ENCODE measurements at places on chromosomes 4 and X. TPM values are rescaled to one million over a fixed set of nuclear protein-coding genes. Genes with fewer than 3 reads are reported as not detected.

DNA sequence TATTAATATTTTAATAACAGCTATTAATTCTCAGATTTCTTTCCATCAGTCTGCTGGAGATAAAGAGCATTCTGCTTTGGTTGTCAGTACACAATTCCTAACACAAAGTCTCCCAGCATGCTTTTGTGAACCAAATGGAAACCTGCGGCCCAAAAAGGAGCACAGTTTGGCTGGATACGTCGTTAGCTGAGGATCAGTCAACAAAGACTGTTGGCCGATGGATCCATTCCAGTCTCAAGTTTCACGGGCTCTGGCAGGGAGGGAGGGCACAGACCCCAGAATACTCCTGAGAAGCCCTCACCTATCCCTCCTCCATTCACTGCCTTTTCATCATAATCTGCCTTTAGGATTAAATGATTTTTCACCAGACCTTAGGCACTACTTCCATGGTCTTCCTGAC, 26.3 kb upstream of the PRSS48 start:
- no peak for DNase-seq

DNA sequence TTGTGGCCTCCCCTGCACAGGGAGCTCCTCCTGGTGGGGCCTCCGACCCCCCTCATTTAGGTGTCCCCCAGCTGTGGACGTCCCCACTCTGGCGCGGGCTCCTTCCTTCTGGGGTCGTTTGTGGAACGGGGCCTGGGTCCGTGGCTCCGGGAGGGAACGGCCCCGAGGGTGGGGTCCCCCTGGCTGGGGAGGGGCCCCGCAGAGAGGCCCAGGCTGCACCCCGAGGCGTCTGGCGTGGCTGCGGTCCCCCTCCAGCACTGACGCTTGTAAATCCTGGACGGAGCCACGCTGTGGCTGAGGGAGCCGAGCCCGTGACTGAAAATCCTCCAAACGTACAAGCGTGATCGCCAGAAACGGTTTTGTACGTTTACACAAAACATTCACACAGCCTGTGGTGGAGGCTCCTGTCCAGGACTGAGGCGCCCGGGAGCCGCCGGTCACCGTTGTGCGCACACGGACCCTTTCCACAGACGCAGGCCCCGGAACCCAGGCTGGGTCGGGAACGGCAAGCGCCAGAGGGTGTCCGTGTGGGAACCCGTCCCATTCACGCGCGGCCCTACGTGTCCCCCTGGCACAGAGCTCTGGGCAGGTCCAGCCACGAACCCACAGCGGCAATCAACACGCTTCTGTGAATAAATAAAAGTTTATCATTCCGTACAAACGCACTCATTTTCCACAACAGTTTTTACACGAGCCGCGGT, 15.2 kb upstream of the GTPBP6 start:
- DNase-seq: no peak

DNA sequence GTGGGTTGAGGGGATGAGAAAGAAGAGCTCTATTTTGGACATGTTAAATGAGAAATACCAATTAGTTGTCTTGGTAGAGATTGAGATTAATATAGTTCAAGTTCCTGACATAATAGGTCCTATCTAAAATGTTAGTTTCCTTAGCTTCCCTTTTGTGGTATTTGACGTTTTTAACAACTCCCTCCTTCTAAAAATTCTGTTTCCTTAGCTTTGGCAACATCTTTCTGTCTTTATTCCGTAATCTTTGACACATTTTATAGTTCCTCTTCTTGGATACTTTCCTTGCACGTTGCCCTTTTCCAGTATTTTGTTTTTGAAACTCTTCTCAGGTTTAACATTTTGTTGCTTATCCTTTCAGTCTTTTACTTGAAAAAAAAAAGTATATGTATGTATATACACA, 36.9 kb downstream of the LAMTOR3 start:
- DNase-seq: no peak

- no peak for DNase-seq
Measured at GRCh38 chrX:45557387-45557786, 356.7 kb upstream of the DIPK2B start.

DNA sequence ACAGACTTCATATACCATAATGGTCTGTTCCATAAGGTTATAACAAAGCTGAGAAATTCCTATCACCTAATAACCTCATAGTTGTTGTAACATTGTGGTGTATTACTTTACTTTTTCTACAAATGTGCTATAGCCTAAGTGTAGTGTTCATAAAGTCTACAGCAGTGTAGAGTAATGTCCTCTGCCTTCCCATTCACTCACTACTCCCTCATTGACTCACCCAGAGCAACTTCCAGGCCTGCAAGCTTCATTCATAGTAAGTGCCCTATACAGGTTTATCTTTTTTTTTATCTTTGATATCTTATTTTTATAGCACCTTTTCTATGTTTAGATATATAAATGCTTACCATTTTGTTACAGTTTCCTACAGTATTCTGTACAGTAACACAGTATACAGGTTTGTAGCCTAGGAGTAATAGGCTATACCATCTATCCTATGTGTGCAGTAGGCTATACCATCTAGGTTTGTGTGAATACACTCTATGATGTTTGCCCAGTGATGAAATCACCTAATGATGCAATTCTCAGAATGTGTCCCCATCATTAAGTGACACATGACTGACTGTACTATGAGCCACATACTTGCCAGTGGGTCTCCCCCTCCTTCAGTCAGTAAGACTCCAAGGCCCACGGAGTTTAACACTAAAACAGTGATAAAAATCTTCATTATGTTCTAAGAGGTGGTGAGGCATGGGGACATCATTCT, 299.9 kb downstream of the UNC5C start:
- DNase-seq: no peak

The RTL9 gene
- 0.09 TPM for total RNA-seq

The RPS6KA6 gene
- total RNA-seq: 2.7 TPM

Data from sciatic nerve (tissue), 2 donors.